ENCODE measurements at places on chromosomes 2 and 18.

DNA sequence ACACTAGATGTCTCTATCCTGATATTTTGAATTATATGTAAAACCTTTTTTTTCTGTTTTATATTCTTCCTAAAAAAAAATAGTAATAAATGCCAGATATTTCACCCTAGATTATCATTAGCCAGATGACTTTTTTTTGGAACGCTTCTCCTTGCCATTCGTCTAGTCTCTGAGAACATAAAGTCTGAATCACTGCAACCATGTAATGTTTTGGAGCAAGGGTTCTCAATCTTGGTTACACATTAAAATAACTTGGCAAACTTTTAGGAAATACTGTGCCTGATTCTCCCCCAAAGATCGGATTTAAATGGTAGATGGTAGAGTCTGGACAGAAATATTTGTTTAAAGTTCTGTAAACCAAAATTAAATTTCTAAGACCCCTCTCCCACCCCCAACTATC, 21.0 kb downstream of the SLC25A52 start:
- no peak for DNase-seq

GRCh38 chr2:199014226-199014625, 443.5 kb downstream of the SATB2 start:
- no peak for DNase-seq

- no peak for DNase-seq
Observed at GRCh38 chr2:54939446-54940118, 110.7 kb downstream of the RTN4 start.

GRCh38 chr2:208713066-208713745, 306.6 kb downstream of the PTH2R start:
- DNase-seq, result no peak

DNA sequence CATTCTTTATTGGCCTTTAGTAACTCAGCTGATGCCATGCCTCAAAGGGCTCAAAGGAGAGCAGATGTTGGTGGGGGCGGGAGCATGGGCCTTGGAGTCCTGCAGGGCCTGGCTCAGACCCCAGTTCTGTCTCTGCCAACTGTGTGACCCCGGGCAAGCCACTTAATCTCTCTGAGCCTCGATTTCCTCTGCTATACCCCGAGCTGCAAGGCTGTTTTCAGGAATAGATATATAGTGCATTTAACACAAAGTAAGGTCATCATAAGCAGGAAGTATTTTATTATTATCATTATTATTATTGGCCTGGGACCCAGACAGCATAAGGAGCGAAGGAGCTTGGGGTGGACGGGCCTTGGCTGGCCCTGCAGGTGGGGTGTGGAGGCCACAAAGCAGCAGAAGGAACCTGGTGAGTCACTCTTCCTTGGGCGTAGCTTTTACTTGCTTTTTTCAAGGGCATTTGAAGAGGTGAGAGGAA, 162.7 kb downstream of the INHBB start:
- no peak for DNase-seq

DNA sequence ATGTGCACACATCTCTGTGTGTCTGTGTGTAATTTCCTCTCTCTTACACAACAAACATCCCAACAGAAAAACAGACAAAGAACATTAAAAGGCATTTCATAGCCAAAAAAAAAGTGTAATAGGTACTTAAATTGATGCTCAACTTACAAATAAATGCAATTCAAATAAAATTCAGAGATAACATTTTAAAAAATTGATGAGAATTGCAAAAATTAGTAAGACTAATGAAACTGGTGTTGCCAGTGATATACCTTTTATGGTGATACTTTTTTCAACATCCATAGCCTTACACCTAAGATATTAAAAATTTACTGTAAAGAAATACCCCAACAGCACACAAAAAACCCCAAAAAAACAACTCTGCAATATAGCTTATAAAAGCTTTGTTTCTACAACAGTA, 76.0 kb downstream of the SS18 start:
- DNase-seq, result no peak

DNA sequence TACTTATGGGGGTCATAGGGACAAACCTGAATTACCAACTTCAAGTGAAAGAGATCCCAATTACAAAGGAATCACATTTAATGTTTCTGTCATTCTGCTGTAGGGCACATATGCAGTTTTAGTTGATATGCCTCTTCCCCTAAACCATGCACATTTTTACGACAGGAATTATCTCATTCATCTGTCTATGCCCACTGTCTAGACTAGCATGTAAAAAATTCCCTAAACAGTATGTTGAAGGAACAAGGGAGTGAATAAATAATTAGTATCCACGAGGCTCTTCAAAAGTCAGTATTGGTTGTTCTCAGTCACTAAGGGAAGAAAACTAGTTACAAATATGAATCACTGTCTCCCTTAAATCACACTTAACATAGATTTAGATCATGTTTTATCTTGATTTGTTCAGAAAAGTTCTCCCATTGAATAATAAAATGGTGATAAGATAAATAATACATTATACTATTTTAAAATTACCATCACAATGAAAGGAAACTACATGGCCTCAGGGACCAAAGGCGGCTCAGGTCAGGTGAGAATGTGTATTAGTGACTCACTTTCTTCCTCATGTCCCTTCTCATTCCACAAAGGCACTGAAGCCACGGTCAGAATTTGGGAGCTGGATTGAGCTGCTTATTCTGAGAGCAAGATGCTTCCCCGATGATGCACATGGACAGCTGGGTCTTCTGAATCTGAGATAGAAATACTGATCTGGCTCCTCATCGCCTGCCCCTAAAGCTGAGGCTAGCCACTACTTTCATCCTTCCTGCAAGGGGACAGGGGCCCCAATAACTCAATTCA, 29.1 kb downstream of the DYM start:
- no peak for DNase-seq

GRCh38 chr2:108079736-108080135, 93.4 kb downstream of the SLC5A7 start:
- no peak for DNase-seq

DNA sequence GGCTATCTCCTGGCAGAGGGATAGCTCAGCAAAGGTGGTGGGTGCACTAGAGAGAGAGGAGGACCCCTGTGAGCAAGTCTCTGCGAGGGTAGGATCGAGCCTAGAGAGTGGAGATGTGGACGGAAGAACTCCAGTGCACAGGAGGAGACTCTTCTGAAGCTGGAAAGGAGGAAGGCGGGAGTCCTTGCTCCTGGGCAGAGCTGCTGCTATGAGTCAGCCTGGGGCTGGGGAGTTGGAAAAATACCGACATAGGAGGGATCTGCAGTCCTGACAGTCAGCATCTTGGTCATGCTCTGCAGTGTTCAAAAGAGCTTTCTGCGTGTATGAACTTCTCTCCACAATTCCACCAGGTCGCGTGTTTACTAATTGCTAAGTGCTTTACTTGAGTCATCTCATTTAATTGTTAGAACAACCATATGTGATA, 233.8 kb downstream of the LDLRAD4 start:
- DNase-seq, result no peak

GRCh38 chr2:225598426-225598825, 198.9 kb downstream of the NYAP2 start:
- DNase-seq, result no peak

GRCh38 chr2:225425284-225425683, 25.8 kb downstream of the NYAP2 start:
- no peak for DNase-seq

DNA sequence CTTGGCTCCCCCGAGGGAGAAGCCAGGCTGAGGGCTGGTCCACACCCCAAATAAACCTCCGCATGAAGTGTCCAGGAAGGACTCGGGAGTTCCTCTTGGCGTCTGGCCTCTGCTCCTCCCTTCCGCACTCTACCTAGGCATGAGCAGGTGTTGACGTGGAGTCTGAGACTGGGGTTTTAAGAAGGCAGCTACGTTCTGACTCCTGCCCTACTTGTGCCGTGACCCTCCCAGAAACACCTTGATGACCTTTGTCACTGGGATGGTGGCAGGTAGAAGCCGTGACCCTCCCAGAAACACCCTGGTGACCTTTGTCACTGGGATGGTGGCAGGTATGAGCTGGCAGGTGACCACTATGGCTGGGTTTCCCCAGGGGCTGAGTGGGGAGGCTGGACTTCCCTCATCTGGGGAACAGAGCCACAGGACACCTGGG, 54.8 kb downstream of the HS6ST1 start:
- no peak for DNase-seq

DNA sequence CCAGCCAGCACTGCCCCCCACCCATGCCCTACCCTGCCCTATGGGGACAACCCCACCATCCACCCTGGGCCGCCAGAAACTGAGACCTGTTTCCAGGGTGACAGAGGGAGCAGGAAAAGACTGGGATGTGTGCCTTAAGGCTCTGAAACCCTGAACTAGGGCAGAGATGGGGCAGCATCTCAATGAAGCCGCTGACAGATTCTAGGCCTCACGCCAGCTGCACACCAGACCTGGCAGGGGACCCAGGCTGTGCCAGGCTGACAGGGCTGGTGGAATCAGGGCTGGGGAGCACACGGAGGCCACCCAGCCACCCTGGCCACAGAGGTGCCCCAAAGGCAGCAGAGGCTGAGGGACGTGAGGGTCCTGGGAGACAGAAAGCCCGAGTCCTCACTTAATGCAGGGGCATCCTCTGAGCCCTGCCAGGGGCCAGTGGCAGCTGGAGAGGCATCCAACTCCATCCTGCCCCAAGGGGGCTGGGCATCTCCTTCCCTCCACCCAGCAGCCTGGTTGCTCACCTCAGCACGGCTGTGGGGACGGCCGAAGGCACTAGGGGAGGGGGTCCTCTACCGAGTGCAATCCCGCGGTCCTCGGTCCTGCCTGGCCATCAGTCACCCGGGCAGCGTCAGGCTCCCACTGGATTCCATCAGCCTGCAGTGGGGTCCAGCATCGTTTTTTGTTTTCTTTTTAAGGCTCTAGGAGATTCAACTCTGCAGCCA, 169.2 kb downstream of the ZFP36L2 start:
- no peak for DNase-seq

DNA sequence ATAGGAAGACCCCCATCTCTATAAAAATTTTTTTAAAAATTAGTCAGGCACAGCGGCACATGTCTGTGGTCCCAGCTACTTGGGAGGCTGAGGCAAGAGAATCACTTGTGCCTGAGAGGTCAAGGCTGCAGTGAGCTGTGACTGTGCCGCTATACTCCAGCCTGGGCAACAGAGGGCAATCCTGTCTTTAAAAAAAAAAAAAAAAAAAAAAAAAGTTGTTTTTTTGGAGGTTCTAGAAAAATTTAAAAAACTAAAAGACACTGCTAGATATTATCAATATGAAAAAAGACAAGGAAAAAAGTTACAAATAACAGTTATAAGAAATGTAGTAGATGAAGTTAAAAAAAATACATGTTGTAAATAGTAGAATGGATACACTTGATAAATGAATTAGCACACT, 56.1 kb upstream of the C2orf15 start:
- peak; percentile 1 for DNase-seq
